ENCODE measurements at places on chromosomes 3 and 15.

- DNase-seq, result no peak
Observed at GRCh38 chr3:160869825-160870224, 113.8 kb downstream of the PPM1L start.

GRCh38 chr3:30964612-30965011 lies 70.2 kb upstream of the GADL1 start:
- DNase-seq, result no peak

GRCh38 chr3:194091141-194091540 lies 44.8 kb upstream of the HES1 start:
- no peak for DNase-seq

DNA sequence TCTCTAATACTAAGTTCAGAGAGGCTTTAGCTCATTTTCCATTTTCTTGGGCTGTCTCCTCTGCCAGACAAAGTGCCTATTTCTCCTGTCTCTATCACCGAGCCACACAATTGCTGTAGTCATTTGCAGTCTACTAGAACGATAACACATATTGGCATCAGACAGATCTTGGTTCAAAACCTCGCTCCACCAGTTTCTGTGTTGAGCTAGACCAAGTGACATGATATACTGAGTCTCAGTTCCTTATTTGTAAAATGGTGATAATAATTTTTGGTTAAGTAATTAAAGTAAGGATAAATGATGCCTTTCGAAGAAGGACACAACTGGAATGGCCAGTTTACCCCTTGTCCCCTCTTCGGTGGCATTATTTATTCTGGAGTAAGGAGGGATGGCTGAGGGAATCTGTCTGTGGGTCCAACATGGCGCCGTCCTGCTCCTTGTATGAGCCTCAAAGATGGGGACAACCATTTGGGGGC lies 398 bp upstream of the RAB7A start:
- no peak for DNase-seq

DNA sequence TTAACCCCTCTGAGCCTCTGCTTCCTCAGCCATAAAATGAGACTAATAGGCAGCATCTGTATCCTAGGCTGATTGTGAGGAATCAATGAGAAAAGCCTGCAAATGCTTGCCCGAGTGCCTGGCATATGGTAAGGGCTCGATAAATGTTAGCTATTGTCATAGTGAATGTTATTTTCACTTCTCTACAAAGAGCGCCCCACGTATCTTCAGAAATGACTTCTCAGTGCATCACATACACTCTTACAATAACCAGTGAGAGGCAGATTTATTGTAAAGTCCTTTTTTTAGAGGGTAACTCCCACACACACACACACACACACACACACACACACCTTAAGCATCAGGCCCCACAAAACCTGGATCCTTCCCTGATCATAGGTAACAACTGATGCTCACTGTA lies 60.5 kb upstream of the SPATA12 start:
- no peak for DNase-seq

DNA sequence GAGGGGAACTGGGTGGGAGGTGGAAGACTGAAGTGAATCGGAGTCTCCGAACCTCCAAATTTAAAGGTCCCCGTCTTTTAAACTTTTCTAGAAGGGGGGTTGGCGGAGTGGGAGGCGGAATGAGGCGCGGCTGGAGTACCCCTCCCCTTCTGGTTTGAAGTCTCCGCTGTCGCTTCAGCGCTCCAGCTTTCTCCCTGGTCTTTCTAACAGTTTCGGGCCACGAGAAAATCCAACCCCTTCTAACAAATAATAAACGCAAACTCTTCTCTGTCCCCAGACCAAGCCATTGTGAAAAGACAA lies 2.5 kb upstream of the MECOM start:
- DNase-seq, result no peak

GRCh38 chr15:38636597-38636996 lies 72.0 kb upstream of the RASGRP1 start:
- no peak for DNase-seq

GRCh38 chr15:45862034-45862433 lies 227.2 kb downstream of the SQOR start:
- DNase-seq, result no peak

DNA sequence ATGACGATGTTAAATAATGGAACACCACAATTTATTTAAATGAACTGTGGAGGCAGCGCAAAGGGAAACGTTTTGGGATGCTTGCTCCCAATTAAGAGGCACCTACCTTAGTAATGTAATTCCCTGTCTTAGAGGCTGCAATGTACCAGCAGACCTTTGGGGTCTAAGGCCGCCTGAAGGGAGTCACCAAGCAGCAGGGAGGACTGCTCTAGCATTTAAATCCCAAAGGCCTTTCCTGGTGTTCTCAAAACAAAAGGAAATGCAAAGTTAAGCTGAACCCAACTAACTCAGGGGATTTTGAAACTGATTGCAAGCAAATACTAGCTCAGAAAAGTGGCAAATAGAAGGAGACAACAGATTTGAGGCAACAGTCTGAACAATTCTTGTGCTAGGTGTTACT lies 510.8 kb downstream of the GABRG3 start:
- no peak for DNase-seq

Data from activated CD4-positive, alpha-beta T cell treated with anti-CD3 and anti-CD28 coated beads, Interleukin-2, amount 50 U/mL, for 24 hours (primary cell).